Cardiac septum (tissue), 1 donor: ENCODE measurements at places on chromosomes 1 and 21. TPM values are rescaled to one million over a fixed set of nuclear protein-coding genes. Genes with fewer than 3 reads are reported as not detected.
A peak's percentile ranks its signal among the peaks of the same experiment; 100 is the strongest.

GRCh38 chr1:65027666-65028358, 61.5 kb upstream of the JAK1 start:
- DNase-seq = no peak

DNA sequence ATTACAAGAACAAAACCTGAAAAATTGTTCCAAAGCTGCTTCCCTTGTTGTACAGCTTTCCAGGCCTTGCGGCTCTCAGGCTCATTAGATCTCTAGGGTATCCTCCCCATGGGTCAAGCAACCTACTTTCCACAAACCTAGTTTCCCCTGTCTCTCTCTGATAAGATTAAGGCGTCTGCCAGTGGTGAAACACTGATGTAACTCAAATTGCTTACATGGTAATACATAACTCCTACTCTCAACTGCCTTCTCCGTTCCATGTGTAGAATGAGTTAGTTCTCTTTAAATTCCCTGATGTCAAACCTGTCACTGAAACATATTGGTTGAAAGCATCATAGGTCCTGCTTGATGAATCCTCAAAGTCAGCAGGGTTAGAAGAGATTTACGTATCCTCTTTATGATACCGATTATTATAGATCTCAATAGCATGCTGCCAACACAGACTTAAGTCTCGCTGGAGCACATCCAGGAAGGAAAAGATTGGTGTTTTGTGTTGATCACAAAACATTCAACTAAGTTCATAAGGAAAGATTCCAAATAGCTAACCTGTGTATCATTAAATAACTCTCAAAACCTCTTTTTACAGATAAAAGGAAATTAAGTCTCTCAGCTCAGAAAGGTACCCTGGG, 10.6 kb downstream of the PPP1R15B start:
- DNase-seq = no peak

Gene CACNA1S
- 0.19 TPM for total RNA-seq

DNA sequence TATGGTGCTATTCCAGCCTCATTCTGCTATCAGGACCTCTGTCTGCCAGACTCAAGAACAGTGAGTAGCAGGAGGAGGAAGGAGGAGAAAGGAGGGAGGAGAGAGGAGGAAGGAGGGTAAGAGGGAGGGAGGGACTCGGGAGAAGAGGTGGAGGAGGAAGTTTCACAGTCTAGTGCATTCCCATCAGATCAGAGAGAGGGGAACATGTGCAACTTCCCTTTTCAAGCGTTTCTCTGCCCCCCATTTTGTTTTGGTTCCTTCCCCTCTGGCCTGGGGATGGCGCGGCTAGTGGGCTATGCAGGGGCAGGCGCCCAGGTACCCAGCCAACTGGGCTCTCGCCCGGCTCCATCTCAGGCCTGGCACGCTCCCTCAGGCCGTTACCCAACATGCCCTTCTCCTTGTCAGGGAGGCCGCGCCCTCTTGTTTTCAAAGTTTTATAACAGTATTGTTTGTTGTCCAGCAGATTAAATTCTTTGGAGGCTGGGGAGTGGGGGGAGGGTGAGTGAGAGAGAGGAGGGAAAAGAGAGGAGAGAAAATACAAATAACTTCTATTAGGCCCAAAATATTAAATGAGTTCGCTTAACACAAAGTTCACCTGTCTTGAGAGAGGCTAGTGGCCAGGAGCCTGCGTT, 56.0 kb downstream of the CD46 start:
- no peak for DNase-seq

Gene AADACL3
- not detected for total RNA-seq

DNA sequence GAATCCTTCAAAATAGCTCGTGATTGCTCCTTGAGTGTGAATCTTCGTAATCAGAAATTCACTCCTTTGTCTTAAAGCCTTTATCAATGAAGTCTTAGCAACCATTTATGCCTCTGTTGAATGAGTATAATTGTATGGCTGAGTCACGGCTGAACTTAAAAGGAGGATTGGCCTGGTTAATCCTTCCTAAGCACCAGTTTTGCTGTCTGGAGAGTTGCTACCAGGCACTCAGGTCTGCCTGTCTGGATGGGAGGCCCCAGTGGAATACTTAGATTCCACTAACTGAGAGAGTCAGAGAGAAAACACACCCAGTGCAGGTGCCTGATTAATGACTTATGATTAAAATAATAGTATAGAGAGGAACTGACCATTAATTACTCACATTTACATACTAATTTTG, 7.6 kb upstream of the HHAT start:
- DNase-seq = no peak

Gene FCRL2
- not detected for total RNA-seq

DNA sequence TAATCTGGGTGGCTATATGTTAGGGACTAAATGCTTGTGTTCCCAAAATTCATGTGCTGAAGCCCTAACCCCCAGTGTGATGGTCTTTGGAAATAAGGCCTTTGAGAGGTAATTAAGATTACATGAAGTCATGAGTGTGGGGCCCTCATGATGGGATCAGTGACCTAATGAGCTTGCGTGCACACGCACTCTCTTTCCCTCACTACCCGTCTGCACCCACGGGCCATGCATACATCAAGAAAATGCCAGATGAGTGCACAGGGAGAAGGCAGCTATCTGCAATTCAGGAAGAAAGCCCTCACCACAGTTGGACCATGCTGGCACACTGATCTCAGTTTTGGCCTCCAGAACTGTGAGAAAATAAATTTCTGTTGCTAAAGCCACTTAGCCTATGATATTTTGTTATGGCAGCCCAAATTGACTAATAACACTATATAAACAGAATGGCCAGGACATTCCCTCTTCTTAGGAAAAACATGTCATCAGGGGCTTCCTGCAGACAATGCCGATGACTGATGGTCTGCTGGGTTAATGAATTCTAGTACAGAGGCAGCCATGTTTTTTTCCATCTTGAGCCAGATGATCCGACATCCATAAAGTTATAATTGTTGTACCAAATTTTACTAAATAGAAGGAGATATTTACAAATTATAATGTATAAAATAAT, 18.1 kb upstream of the MYOG start:
- no peak for DNase-seq

Gene DDOST
- 108 TPM for total RNA-seq

DNA sequence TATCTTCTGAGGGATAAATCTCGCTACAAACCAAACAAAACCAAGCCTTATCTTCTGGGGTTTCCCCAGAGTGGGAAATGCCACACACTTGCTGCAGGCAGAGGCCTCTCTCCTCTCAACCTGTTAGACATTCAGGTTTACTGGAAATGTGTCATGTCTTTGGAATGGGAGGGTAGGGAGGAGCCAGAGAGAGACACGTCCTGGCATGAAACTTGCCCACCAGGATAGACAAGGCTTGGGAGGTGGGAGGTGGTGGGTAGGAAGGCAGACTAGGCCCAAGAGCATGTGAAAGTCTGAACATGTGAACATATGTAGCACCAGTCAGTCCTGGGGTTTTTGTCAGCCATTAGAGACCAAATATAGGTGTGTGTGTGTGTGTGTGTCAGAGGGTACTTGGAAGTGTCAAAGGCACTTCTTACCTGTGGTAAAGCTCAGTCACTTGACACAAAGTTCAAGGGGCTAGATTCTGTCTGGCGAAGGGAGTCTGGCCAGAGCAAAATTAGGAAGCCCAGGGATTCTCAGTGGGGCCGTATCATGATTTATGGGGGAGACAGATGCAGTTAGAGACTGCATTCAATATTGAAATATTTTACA, 32.4 kb upstream of the PIGC start:
- DNase-seq = no peak

DNA sequence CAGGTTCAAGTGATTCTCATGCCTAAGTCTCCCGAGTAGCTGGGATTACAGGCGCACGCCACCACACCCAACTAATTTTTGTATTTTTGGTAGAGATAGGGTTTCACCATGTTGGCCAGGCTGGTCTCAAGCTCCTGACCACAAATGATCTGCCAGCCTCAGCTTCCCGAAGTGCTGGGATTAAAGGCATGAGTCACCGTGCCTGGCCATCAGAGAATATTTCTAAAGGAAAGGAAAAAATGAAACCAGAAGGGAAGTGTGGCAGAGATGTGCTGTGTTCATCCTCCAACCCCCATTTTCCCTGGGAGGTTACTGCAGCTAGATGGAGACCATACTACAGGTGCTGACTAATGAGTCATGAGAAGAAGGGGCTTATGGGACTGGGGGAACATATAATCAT, 964.1 kb downstream of the TTLL7 start:
- no peak for DNase-seq

- no peak for DNase-seq
Observed at GRCh38 chr21:14584357-14585095, 38.4 kb upstream of the SAMSN1 start.

- DNase-seq = peak; percentile 14
Observed at GRCh38 chr1:7295946-7296345, 475.1 kb upstream of the VAMP3 start.

DNA sequence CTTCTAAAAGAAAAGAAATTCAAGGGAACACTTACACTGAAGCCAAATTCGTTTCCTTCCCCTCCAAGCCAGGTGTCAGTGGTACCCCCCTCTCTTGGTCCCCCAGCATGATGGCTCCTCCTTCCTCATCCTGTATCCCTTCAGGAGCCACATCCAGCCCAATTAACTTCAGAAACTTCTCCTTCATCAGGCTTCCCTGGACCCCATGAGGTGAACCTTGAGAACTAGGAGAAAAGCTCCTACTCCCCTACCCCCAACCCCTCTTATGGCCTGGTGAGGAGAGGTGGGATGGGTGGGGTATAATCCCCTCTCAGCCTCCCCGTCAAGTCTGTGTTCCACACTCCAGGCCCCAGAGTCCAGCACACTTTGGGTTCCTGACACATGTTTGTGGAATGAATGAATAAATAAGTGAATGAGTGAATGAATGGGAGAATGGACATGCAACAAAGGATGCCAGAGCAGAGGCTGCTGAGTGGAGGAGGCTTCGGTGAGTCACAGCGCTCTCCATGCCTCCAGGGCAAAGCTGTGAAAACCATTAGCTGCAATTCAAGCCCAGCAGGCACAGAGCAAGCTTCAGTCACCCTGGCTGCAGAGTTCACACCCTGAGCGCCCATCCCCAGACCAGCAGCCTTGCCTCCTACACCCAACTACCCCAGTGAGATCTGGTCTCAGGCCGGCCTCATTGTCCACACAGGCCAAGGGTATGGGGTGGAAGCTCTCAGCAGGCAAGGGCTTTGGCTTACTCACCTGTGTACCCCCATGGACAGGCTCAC, 43.8 kb downstream of the BATF3 start:
- DNase-seq = no peak
